ENCODE measurements at places on chromosomes 7 and 10.

- DNase-seq, result no peak
These were observed 8.2 kb upstream of the STARD3NL start for GRCh38 chr7:38169847-38170246.

- DNase-seq, result no peak
These were observed 502.9 kb upstream of the ZMIZ1 start for GRCh38 chr10:78565841-78566240.

DNA sequence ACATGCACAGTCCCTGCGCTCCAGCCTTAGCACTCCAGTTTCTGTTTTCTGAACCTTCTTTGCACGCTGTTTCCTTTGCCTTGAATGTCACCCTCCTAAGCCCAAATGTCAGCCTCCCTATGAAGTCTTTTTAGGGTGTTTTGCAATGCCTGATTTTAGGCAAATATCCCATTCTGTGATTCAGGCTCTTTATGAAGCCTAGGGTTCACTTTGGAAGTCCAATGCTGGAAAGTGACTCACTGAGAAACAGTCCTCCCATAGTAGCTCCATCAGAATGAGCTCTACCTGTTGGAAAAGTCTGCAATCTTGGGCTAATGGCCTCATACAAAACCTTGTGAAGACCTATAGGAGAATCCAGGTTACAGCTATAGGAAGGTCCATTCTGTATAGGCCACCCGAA lies 5.3 kb downstream of the LAMB4 start:
- DNase-seq, result no peak

DNA sequence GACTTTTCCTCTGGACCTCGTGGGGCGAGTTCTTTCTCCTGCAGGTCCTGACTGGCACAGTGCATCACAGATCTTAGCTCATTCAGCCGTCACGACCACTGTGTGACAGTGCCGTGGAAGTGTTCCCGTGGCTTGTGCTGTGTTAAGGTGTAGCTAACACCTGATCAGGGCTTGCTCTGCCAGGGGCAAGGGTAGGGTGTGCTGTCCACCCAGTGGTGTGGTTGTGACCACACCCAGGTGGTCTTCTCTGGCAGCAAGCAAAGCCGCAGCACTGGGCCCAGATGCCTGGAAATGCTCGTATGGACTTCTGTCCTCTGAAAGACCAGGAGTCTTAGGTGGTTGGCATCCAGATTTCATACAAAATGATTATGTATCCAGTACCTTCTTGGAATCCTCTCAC lies 86.2 kb downstream of the GLRX3 start:
- DNase-seq, result no peak

GRCh38 chr7:155303039-155303593 lies 5.4 kb downstream of the INSIG1 start:
- DNase-seq, result no peak

GRCh38 chr7:2477447-2478398 lies 1.5 kb upstream of the GRIFIN start:
- peak; percentile 6 for DNase-seq

GRCh38 chr10:79380946-79381721 lies 33.9 kb downstream of the PPIF start:
- no peak for DNase-seq

DNA sequence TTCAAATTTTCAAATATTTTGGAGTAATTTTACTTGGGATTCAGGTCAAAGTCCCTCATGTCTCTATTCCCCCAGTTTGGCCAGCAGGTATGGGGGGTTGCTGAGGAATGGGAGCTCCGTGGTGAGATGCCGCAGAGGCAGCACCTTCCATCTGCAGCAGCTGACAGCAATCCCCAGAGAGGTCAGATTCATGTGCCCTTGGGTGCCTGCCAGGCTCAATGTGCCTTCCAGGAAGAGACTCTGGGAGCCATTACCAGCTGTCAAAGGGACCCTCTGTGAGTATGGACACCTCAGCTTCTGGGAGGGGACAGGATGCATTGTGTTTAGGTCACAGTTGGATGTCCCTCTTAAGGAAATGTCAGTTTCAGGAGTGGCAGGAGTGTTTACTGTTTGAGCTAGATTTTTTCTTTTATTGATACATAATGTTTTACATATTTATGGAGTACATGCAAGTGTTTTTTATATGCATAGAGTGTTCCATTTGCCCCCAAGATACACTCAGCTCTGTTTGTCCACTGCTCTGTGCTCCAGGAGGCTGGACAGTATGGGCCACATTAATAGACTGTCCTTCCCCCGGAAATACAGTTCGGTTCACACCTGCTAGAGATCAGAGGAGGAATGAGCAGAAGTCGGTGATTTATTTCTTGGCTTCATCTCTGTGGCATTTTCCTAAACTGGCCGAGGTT lies 75.3 kb upstream of the GRB10 start:
- no peak for DNase-seq

GRCh38 chr7:77450613-77451012 lies 34.5 kb upstream of the GSAP start:
- no peak for DNase-seq

DNA sequence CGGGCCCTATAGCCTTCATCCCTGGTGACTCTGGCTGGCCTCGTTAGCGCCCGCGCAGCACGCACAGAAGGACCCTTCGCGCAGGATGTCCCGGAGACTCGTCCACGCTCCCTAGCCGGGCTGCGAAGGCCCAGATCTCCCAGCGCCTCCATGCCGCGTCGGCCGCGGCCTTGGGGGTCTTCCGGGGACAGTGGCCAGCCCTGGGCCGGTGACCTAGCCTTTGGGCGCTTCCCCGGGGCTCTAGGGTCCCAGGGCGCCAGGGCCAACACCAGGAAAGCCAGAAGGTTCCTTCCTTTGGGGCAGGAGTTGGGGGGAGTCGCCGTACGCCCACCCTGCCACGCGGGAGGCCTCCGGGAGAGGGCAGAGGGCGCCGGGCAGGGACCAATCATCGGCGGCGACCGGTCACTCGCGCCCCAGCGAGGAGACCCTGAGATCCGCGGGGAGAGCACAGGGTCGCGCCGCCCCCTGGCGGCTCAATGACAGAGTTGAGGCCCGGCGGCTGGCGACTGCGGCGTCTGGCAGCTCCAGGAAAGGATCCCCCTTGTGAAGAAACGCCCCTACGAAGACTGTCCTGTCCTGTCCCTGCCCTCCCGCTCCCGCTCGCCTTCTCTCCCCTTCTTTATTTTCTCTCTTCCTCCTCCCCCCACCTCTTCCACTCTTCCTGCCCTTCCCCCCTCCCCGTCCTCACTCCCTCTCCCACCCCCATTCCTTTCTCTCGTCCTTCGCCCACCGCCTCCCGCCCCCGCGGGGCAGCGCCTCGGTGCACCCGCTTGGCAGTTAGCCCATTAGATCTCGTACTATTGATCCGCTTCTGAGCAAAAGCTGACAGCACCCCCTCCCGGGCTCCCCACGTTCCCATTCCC lies 62.3 kb upstream of the LBX1 start:
- peak; percentile 32 for DNase-seq

DNA sequence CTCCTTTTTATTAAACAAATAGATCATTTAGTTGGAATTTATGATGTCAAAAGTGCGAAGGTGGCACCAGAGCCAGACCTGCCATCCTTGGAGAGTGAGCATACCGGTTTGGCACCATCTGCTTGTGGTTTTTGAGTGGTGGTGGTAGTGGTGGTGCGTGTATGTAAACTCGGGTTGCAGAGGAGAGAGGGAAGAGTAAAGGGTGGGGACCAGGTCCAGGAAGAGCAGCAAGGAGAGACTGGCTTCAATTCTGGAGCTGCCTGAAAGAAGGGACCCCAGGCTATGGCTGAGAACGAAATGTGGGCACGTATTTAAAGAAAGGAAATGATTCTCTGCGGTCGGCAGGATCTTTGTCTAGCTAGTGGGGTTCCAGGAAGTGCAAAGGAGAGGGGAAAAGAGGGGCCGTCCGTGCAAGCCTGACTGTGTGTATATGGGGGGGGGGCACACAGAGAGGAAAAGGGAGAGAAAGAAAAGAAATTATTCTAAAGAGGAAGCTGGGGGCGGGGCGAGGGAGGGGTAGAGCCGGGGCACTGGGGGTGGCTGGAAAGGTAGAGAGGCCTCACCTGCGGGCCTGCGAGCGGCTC lies 448 bp upstream of the GOLGA7B start:
- no peak for DNase-seq
